COR-L47 (cell line): ENCODE measurements at places on chromosomes 13 and 19.

- no peak for DNase-seq
These were observed 18.7 kb downstream of the GADD45B start for GRCh38 chr19:2494447-2495129.

GRCh38 chr13:98200211-98200878 is 23.3 kb upstream of the RNF113B start:
- no peak for DNase-seq

DNA sequence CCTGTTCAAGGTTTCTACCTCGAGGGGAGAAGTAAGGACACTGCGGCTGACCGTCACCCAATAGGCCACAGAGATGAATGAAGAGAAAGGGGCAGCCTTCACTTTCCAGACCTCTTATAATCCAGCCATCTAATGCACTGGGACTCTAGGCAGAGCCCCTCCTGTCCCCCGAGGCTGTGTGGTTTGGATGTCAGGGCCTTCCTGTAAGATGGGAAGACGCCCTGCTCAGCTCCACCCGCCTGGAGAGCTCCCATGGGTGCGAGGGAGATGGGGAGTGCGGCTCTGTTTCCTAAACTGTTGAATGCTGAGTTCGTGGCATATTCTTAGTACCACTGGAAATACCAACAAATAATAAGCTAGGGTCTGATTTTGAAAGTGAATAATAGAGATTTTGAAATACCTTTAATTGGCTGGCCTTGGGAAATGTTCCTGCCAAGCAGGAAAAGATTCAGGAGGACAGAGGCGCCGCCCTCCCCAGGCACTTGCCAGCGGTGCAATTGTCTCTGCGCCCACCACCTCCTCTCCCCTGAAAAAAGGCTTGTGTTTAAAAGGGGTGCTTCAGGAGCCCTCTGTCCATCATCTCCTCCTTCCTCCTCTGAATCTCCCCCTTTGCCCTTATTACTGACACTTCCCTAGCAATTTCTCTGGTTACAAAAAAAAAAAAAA is 85.4 kb upstream of the GPR183 start:
- no peak for DNase-seq

- DNase-seq = no peak
These were observed 476.9 kb upstream of the KLHL1 start for GRCh38 chr13:70585109-70585508.

DNA sequence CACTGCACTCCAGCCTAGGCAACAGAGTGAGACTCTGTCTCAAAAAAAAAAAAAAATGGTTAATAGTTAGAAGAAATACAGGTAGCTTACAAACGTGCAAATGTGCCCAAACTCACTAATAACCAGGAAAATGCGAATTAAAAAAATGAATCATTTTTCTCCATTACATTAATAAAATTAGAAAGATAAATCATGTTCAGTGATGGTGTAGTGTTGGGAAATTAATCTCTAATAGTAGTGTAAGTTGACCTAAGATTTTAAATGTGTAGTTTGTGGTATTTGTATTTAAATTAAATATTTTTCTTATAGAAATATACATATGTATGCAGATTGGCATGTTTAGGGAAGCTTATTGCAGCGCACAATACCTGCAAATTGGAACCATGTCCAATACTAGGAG is 57.6 kb downstream of the PCCA start:
- DNase-seq = no peak

GRCh38 chr13:79912403-79912802 is 428.5 kb downstream of the SPRY2 start:
- DNase-seq = no peak

- DNase-seq = no peak
These were observed 21.9 kb downstream of the SMIM24 start for GRCh38 chr19:3458229-3459088.

DNA sequence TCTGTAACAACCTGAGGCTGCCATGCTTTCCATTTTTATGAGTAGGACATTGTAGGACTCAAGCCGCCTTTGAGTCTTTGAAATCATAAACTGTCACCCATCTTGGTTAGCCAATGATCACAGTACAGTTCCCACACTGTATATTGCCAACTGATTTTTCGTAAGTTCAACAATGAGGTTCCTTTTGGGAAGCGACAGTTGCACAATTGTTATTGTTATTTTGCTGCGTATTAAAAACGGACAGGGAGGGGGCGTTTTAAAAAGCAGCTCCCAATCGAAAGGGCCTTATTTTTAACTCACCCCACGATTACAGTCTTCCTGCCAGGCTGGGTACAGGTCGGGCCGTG is 601 bp downstream of the SLC46A3 start:
- no peak for DNase-seq

- no peak for DNase-seq
These were observed 1596.3 kb downstream of the PCDH9 start for GRCh38 chr13:65633806-65634205.

DNA sequence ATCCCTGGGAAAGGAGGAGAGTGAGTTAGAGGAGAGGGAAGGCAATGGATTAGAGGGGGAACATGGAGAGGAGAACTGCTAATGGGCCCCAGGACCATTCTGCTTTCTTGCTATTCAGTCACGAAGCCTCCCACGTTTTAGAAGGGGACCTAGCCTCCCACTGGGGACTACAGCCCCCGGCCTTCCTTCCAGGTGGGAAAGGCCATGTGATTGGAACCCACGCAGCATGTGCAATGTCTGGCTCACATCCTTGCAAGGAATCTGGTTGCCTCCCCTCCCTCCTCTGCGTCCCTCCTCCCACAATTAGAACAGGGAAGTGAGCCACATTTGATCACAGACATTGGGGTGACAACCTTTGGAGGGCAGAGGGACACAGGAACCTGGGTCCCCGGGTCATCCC is 22.5 kb upstream of the PLA2G4C start:
- no peak for DNase-seq

- DNase-seq = peak; percentile 95
These were observed at the start of gene ABCA7 for GRCh38 chr19:1039646-1040475. Gene ABCA7, plus strand, starts transcription at chr19:1040107. Its CDS starts 1,255 bp downstream, at chr19:1041362.

DNA sequence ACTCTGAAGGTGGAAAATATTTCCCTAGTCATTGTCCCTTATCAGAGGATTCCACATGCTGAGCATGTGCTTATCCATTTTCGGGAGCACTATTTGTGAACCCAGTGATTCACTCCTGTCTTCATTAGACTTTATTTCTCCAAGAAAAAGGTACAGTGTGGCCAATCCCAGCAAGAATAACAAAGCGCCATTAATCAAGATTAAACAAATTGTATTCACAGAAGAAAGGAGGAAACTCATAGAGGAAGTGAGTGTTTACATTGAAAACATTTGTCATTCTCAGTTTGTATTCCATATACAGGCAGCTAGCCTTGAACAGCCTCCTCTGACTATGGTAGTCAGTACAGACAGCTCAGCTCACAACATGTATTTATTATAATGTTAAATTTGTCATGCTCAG is 1669.9 kb upstream of the SPRY2 start:
- no peak for DNase-seq

GRCh38 chr19:6678690-6679109 is 8.7 kb upstream of the TNFSF14 start:
- no peak for DNase-seq

GRCh38 chr19:30074096-30074495 is 132.1 kb downstream of the URI1 start:
- DNase-seq = no peak

DNA sequence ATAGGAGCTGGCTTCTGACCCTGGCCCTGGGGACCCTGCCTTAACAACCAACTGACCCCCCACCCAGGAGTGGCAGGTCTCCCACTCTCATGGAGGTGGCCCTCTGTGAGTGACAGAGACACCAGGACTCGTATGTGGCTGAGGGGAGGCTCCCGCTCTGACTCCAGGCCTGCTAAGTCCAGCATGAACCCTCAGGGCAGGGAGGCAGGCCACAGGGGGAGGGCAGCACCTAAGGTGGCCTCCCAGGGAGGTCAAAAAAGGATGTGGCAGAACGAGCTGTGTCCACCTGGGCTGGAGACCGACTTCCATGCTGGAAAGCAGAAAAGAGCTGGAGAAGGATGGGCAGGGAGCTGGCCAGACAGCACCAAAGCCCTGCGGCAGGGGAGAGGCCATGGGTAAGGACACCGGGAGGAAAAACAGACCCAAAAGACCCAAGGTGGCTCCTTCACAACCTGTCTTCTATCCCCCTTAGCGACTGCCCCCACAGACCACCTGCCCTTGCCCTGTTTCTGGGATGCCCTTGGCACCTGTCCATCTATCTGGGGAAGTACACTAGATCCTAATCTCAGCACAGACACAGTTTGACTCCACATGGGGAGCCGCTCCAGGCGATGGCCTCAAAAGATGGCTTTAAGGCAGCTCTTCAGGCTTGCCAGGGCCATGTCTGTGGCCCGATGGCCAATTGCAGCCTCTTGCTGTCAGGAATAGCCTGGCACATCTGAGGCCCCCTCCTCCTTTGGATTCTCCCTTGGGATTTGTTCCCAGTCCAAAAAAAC is 10.5 kb upstream of the SLC35E1 start:
- DNase-seq = no peak

DNA sequence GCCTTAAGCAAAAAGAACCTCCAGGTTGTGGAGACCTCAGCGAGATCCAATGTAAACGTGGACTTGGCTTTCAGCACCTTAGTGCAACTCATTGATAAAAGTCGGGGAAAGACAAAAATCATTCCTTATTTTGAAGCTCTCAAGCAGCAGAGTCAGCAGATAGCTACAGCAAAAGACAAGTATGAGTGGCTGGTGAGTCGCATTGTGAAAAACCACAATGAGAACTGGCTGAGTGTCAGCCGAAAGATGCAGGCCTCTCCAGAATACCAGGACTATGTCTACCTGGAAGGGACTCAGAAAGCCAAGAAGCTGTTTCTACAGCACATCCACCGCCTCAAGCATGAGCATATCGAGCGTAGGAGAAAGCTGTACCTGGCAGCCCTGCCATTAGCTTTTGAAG is 58.5 kb downstream of the ARHGAP35 start:
- no peak for DNase-seq

DNA sequence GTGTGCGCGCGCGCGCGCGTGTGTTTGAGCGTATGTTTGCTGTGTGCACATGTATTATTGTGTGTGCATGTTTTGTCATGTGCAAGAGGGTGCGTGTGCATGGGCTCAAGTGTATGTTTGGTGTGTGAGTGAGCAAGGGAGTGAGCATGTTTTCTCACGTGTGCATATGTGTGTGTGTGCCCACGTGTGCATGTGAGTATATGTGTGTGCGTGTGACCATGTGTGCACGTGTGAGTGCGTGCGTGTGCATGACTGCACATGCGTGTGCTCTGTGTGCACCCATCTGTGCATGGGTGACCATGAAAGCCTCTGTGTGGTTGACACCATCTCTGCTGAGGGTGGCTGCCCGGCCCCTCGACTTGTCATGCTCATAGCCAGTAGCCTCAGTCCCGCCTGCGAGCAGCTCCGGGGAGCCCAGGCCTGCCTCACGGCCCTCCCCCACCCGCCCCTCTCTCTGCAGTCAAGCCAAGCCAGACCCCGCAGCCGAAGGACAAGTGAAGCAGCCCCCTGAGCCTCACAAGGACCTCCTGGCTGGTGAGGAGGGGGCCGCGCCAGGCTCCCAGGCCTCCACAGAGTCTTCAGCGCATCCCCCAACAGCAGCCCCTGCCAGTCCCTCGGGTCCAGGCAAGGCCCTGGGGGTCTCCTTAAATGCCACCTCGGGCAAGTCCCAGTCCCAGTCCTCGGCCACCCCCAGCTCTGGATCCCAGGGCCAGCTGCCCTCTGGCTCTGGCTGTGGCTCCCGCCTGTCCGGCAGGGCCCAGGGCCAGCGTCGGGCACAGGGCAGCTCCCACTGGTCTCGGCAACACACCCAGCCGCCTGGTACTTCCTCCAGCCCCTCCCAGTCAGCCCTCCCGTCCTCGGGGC is 6.0 kb downstream of the REEP6 start:
- no peak for DNase-seq

GRCh38 chr19:18097993-18098890 is 664 bp downstream of the MAST3 start:
- no peak for DNase-seq
